ENCODE measurements at places on chromosomes 5 and 9.

GRCh38 chr9:36470643-36471290 is 70.7 kb upstream of the RNF38 start:
- no peak for DNase-seq

- DNase-seq = no peak
Measured at GRCh38 chr5:133494923-133495246, 117.5 kb downstream of the FSTL4 start.

- no peak for DNase-seq
Measured at GRCh38 chr9:104386425-104387069, 117.5 kb upstream of the OR13F1 start.

- DNase-seq = no peak
Measured at GRCh38 chr9:126791406-126792230, 13.2 kb upstream of the ZBTB43 start.

DNA sequence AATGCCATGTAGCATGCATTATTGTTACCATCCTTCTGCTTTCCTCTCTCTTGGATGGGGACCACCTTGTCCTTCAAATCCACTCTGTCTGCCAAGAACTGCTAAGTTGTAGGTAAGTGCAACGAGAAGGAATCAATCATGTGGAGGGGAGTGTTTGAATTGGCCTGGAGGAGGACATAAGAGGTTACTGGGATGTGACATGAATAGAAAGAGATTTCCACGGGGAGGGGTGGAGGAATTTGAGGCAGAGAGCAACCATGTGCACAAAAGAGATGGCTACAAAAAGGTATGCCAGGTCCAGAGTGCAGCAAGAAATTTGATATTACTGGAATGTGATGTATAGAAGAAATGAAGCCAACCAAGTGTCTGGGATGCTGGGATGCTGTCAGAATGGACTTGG is 648.9 kb upstream of the KLF4 start:
- DNase-seq = no peak
